ENCODE measurements at places on chromosomes 5 and 9.

DNA sequence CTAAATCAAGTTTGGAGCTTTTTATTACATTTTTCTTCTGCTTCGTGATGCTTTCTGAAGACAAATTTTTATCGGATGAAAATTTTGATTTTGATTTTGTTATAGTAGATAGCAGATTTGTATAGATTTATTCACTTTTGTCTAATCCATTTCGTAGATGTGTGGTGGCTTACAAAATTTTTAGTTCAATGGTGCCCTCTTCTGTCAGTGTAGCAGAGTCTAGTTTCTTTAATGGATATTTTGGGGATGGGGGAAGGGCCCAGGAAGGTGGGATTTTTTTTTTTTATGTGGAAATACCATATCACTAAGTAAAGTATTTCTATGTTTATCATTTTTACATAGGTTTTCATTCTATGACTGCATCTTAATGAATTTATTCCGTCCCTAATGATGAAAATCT lies 259.9 kb upstream of the TARS1 start:
- peak; percentile 78 for DNase-seq

GRCh38 chr9:19180991-19181390 lies 49.5 kb upstream of the DENND4C start:
- DNase-seq = no peak

GRCh38 chr9:98504298-98505282 lies 204.1 kb downstream of the GABBR2 start:
- no peak for DNase-seq

- DNase-seq = no peak
Measured at GRCh38 chr9:3080951-3081350, 237.1 kb upstream of the PUM3 start.

GRCh38 chr9:23821375-23822181 lies 4.5 kb downstream of the ELAVL2 start:
- no peak for DNase-seq

- DNase-seq = no peak
Measured at GRCh38 chr5:132776938-132777208, 166 bp downstream of the SEPTIN8 start.

- peak; percentile 91 for DNase-seq
Measured at GRCh38 chr5:169576181-169576598, 7.4 kb upstream of the SPDL1 start.

DNA sequence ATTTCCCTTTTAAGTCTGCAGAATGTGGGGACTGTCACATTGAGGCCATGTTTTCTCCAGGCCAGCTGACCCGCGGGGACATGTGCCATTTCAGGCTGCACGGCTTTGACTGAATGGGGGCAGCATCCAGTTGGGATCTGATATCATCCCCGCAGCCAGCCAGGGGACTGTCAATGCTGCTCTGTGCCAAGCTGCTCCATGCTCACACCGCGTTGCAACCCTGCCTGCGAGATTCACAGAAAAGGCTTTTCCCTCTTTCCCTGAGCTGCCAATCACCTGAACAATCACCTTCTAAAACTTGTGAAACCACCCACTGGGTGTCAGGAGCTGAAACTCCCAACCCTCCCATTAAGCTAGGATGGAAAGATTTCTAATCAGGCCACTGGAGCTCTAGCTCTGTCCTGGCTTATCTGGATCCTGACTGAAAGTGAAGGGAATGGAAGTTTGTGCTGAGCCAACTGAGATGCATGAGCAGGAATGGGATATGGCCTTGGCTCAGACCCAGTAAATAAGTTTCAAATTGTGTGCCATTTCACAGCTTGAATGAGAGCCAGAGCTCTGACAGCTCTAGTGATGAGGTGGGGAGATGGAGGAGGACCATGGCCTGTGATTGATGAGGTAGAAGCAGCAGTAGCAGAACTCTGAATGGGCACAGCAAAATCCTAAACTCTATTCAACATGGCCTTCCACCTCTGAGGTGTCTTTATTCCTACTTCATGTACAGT lies 34.5 kb upstream of the ZNF366 start:
- DNase-seq = no peak

DNA sequence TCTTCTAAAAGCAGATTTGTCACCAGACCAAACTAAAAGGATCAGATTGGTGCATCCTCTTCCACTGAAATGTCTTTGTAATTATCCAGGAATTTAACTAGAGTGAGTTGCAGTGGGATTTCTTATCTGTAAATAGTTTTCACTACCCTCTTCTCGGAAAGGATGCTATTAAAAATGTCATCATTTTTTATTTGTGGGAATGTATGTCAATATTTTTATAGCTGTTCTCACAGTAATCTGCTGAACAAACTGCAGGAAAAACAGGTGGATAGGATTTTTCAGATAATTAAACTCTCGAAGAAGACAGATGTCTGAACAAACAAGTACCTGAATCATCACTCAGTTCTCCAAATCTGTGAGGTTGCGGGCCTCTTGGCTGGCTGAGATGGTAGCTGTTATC lies 62.7 kb downstream of the RAB14 start:
- no peak for DNase-seq

GRCh38 chr9:129694243-129694646 lies 28.8 kb downstream of the PRRX2 start:
- no peak for DNase-seq

- DNase-seq = peak; percentile 41
Measured at GRCh38 chr5:91114658-91115057, 268.5 kb downstream of the ARRDC3 start.

DNA sequence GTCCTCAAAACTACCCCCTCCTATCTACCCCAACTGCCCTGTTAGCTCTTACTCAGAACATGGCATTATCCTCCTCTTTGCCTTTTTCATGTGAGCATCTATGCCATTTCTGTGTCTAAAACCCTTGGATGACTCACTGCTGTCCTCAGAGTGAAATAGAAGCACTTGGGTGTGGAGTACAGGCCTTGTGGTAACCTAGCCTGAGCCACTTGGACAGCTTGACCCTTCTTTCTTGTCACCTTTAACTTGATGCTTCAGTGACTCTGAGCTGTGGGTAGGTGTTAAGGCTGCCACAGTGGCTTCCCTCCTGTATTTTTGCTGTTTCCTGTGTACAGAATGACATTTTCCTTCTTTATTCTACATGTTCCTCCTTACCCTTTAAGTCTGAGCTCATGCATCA lies 391.4 kb downstream of the SH3GL2 start:
- DNase-seq = no peak

DNA sequence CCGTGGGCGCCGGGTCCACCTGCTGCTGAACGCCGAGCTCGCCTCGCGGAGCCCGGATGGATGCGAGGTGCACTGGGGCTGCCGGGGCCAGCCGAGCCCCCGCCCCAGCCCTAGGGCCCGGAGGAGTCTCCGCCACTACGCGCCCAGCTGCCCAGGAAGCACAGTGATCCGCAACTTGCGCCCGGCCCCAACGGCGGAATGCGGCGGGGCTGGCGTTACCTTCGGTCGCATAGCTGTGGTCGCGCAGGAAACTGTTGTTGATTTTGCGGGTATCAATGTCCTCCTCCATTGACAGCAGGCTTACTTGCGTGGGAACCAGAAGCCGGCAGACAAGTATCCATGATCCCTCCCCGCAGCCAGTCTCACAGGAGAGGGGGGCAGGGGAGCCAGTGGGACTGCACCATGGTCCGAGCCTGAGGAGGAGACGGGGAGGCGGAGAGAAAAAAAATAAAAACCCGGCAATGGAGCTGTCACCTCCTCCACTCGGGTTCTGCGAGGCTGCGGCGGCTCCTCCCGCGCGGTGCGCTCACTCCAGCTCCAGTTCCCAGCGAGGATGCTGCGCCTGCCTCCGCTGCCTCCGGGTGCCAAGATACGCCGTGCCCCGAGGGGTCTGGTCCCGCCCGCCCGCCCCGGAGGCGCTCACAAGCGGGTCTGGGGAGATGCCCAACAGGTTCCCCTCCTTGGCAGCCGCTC lies 628 bp downstream of the PPP2R2B start:
- DNase-seq = no peak

DNA sequence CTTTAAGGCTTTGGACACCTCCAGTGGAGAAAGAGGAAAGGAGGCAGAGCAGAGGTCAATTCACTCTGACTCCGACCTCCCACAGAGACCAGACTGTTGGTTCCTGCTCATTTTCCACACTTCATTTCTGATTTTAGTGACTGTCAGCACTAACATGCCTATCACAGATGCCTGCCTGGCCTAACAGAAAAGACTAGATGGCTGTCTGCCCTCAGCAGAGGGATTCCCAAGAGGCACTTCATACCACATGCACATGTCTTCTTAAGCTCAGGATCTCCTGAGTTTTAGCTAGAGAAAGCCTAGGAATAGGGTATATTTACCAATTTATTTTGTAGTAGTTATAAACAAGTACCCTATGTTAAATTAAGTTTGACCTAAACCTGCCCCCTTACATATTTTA lies 336.0 kb downstream of the ENC1 start:
- DNase-seq = no peak

- DNase-seq = no peak
Measured at GRCh38 chr9:137138058-137138721, 764 bp upstream of the GRIN1 start.

DNA sequence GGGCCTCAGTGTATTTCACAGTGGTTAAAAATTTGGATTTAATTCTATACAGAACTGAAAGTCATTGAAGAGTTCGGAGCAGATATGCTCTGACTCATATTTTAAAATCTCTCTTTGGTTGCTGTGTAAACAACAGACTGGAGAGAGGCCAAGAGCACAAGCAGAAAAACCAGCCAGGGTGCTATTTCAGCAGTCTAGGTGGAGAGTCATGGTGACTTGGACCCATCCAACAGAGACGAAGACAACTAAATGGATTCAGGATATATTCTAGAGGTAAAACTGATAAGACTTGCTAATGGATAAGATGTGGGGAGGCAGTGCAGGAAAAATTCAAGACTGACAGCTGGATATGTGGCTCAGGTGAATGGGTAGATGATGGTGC lies 168.9 kb downstream of the MAPKAP1 start:
- peak; percentile 91 for DNase-seq

DNA sequence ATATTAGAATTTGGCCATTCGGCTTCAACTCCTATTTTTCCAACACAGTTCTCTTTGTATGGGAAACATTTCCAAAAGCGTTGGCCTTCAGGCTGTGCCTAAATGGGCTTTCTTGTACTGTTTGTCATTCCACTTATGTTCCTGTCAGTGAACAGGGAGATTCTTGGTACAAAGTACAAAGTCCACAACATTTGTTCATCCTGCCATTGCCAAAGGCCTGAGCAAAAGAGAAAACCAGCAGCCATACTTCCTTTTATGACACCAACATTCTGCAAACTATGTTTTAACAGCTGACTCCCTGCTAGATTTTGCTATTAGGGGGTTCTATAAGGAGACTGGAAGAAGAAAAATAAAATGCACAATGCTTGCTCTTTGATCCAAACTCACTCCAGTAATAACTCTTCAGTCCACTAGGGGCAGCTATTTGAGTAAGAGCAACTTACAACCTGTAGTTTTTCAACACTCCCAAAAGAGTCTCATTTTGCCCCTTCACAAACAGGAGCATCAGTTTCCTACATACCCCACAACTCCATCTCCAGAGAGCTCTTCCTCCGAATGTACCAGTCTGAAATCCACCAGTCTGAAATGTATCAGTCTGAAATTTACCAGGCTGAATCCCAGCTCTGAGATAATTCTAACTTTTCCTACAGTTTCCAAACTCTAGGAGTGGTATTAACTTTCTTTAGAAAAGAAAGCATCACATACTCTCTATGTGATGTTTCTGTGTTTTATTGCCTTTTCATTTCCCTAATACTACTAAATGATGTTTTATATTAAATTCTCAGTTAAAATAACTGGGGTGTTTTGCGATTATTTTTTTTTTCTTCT lies 693.8 kb downstream of the DNAH5 start:
- no peak for DNase-seq

- no peak for DNase-seq
Measured at GRCh38 chr9:137108608-137109249, 5.8 kb downstream of the DPP7 start.

GRCh38 chr9:137013571-137013940 lies 14.5 kb downstream of the ABCA2 start:
- DNase-seq = no peak

- DNase-seq = no peak
Measured at GRCh38 chr9:35380039-35380438, 109.9 kb upstream of the RUSC2 start.

GRCh38 chr9:34636791-34637355 lies 714 bp downstream of the SIGMAR1 start:
- DNase-seq = no peak

DNA sequence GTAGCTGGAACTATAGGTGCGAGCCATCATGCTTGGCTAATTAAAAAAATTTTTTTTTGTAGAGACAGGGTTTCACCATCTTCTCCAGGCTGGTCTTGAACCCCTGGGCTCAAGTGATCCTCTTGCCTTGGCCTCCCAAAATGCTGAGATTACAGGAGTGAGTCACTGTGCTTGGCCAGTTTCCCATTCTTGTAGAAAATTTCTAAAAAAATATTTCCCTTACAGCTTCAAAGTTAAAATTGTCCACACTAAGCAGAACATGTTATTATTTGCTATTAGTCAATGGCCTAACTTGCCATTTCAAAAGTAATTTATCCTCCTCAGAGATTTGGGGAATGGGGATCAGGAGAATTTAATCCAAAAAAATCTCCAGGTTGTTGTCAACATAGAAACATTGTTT lies 40.1 kb downstream of the SLC38A9 start:
- peak; percentile 36 for DNase-seq

DNA sequence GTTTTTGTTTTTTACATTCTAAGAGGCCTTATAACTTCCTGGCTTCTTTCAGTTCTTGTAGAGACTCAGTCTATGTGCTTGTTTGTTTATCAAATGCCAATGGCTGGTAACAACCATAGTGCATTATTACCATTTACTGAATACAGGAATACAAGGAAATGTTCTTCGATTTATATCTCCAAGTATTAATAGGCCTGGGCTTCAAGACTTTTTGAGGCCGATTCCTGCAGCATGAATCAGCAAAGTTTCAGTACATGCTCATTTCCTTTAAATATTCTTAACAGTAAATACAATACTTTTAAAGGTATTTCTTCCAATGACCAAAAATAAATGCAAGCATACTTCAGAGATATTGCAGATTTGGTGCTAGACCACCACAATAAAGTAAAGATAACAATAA lies 535.3 kb downstream of the EFNA5 start:
- peak; percentile 71 for DNase-seq

DNA sequence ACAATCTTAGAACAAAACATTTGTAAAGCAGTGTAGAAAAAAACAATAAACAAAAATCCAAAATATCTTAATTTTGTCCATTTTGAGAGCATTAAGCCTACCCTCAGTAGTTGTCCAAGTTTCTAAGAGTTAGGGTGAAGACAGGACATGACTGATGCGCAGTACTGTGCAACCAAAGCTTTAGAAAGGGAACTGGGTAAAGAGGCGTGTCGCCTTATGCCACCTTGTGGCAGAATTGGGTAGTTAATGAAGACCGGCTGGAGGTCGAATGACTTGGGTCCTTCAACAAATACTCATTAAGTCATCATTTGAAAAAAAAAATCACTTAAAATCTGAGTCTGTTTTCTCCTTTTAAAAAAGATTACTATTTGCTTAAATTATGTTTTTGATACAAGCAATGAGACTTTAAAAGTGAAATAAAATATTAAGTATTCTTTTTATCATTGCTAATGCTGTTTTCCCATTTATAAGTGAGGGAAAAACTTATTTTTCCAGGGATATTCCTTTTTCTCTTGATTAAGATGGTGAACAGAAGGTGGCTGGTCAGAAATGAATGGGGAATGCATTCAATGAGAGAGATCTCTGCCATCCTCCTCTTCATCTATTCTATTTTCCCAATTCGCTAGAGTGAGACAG lies 3.5 kb upstream of the RNF20 start:
- DNase-seq = peak; percentile 85

- DNase-seq = peak; percentile 67
Measured at GRCh38 chr5:32173267-32174010, 680 bp downstream of the GOLPH3 start.

- no peak for DNase-seq
Measured at GRCh38 chr5:155101697-155102096, 88.1 kb downstream of the KIF4B start.

GRCh38 chr9:36470643-36471290 lies 70.7 kb upstream of the RNF38 start:
- DNase-seq = peak; percentile 61
